Esophagus squamous epithelium (tissue), 5 donors: ENCODE measurements at places on chromosomes 4 and X. TPM values are rescaled to one million over a fixed set of nuclear protein-coding genes. Genes with fewer than 3 reads are reported as not detected.

RBMXL3 gene
- total RNA-seq = not detected

APEX2 gene
- total RNA-seq = 16.7 TPM

DNA sequence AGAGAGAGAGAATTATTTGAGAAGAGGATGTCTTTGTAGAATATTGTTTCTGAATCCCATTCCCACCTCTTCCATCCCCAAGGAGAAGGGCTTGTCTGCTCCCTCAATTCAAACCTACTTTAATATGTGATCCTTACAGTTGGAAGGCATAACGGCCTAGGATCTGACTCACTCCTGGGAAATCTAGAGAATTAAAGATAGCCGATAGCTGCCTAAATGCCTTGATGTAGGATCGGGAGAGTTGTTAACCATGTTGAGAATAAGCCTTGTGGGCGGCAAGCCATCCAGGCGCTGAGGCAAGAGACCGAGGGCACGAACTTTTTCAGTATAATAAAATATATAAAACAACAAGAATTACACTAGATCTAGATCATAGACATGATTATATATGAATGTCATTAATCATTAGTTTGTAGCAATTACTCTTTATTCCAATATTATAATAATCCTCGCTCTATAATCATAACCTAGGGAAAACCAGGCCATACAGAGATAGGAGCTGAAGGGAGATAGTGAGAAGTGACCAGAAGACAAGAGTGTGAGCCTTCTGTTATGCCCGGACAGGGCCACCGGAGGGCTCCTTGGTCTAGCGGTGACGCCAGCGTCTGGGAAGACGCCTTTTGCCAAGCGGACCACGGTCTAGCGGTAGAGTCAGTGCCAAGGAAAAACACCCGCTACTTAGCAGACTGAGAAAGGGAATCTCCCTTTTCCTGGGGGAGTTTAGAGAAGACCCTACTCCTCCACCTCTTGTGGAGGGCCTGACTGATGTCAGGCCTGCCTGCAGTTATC, 13.5 kb downstream of the EMCN start:
- DNase-seq = no peak

SORBS2 gene
- total RNA-seq = 286 TPM

GRCh38 chrX:132413459-132413858, 75.4 kb downstream of the MBNL3 start:
- DNase-seq = no peak

NLGN4X gene
- total RNA-seq = 0.22 TPM

GRCh38 chr4:92128676-92129075, 175.1 kb upstream of the GRID2 start:
- DNase-seq = no peak

NFKB1 gene
- total RNA-seq = 39.7 TPM

ZCCHC12 gene
- total RNA-seq = not detected

- DNase-seq = no peak
These were observed 15.8 kb downstream of the DCUN1D4 start for GRCh38 chr4:51858605-51859202.

DNA sequence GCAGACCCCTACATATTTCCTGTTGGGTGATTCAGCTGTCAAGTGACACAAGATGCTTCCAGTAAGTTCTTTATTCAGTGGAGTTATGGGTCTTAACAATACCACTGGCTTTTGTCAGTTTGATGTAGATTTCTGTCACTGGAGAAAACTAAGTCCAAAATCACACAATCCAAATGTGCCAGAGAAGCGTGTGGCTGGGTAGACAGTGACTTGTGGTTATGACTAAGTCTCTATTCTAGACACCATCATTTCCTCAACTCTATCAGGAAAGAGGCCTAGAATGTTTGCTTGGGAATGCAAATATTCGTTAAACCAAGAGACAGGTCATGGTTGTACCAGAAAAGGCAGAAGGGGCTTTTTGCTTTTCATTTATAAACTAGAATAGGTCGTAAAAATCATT, 54.4 kb upstream of the HS3ST1 start:
- DNase-seq = no peak

- DNase-seq = no peak
These were observed 125.6 kb downstream of the ARHGAP24 start for GRCh38 chr4:85600501-85600900.

GRCh38 chr4:111323916-111324315, 701.0 kb upstream of the PITX2 start:
- no peak for DNase-seq

DNA sequence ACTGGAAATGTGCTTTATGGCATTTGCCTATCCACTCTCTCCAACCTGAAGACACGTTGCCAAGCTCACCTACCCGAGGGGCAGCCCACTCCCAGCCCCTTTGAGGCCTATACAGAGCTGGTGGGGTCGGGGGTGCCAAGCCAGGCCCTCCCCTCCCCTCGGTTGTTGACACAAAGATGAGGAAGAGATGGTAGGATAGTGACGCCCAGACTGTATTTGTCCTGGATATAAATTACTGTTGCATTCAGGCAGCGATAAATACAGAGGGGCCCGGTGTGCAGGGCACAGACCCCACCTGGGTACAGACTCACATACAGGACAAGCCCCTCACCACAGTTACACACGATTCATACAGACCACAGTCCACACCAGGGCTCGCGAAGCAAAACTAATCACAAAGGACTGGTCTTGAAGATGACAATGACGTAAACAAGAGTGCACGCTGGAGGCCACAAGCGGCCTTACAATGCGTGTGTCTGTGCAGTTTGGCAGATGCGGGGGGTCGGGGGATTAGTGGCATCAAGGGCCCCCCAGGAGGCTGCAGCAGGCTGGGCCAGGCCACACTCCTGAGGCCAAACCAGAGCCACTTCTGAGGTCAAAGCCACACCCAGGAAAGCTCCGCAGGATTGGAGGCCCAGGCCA, 14.6 kb downstream of the DGKQ start:
- DNase-seq = no peak

GRCh38 chr4:177770776-177771175, 328.5 kb upstream of the AGA start:
- DNase-seq = no peak

GRCh38 chrX:48815266-48815665, 11.0 kb upstream of the ERAS start:
- no peak for DNase-seq

ARHGAP36 gene
- not detected for total RNA-seq

GRCh38 chr4:140059159-140059558, 94.8 kb downstream of the MAML3 start:
- no peak for DNase-seq

DNA sequence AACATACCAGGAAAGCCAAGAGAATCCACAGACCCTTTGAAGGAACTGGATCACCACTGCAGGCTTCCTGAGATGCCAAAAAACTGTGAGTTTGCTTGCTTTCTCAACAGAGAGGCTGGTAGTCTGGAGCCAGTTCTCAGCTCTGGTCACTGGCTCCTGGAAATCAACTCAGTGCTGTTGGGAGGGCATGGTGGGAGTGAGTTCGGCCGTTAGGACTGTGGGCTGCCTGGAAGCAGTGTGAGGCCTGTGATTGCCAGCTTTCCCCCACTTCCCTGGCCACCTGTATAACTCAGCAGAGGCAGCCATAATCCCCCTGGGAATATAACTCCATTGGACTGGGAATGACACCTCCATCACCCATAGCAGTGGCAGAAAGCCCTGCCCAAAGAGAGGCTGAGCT, 122.0 kb upstream of the FSTL5 start:
- no peak for DNase-seq

DCLK2 gene
- total RNA-seq = 0.82 TPM

TGIF2LX gene
- not detected for total RNA-seq

DNA sequence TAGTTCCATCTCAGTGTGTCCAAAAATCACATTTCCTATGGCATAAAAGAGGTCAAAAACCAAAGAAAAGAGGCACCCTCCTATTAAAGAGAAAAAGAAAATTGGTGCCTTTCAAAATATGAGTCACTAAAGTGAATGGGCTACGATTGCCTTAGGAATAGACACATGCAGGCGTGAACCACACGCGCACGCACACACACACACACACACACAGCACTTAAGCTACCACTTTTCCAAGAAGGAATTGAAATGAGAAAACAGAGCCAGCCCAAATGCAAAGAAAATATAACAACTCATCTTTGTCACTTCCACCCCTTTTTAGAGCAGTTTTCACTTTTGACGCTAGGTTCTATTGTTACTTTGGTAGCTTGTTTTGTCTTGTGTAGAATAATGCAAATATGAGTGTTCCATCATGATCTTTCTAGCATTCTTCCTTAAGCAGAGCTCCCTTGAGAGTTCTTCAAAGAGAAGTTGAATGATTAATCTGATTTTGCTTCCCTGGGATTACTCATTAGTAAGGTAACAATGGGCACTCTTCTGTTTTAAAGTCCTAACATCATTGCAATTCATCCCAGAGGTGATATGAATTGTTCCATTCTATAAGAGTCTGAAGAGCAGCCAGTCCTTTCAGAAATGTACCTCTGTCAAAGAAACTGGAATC, 239.2 kb upstream of the GNPDA2 start:
- no peak for DNase-seq

GRCh38 chr4:128983771-128984485, 109.4 kb downstream of the SCLT1 start:
- no peak for DNase-seq

FAM9C gene
- not detected for total RNA-seq

- DNase-seq = no peak
These were observed 12.2 kb downstream of the SMPX start for GRCh38 chrX:21745756-21746155.

MAD2L1 gene
- 12.0 TPM for total RNA-seq

GRCh38 chr4:138118270-138118669, 123.9 kb downstream of the SLC7A11 start:
- no peak for DNase-seq

DNA sequence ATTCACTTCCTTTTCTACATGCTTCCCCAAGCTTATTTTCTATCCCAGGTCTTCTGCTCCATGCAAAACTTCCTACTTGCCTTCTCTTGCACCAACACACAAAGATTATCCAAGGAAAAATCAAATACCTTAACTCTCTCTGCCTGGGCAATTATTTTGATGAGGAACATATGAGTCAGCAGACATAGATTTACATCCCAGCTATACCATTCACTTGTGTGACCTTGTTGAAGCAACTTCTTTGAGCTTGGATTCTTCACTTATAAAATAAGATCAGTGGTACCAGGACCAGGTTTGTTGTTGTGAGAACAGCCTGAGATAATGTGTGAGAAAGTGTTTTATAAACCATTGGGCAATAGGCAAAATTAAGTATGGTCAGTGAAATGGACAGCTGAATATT, 39.1 kb upstream of the TMEM192 start:
- DNase-seq = no peak

ARR3 gene
- total RNA-seq = not detected

- no peak for DNase-seq
These were observed 53.8 kb downstream of the VSIG4 start for GRCh38 chrX:65985922-65986588.

GRCh38 chrX:40307871-40308270, 210.1 kb upstream of the BCOR start:
- DNase-seq = no peak

GRCh38 chr4:41319553-41319952, 62.8 kb downstream of the UCHL1 start:
- DNase-seq = no peak

- DNase-seq = no peak
These were observed 423 bp downstream of the HEPH start for GRCh38 chrX:66164470-66164869.

GRCh38 chr4:96315815-96316214, 475.9 kb downstream of the PDHA2 start:
- no peak for DNase-seq

DNA sequence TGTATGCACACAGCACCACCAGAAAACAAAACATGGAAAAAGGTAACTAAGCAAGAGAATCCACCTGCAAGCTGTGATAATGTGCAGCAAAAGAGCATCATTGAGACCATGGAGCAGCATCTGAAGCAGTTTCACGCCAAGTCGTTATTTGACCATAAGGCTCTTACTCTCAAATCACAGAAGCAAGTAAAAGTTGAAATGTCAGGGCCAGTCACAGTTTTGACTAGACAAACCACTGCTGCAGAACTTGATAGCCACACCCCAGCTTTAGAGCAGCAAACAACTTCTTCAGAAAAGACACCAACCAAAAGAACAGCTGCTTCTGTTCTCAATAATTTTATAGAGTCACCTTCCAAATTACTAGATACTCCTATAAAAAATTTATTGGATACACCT, 90.2 kb downstream of the TET2 start:
- no peak for DNase-seq
